Astrocyte (in vitro differentiated cells and primary cell): ENCODE measurements at places on chromosomes 1 and 21. TPM values are rescaled to one million over a fixed set of nuclear protein-coding genes. Genes with fewer than 3 reads are reported as not detected.

DNA sequence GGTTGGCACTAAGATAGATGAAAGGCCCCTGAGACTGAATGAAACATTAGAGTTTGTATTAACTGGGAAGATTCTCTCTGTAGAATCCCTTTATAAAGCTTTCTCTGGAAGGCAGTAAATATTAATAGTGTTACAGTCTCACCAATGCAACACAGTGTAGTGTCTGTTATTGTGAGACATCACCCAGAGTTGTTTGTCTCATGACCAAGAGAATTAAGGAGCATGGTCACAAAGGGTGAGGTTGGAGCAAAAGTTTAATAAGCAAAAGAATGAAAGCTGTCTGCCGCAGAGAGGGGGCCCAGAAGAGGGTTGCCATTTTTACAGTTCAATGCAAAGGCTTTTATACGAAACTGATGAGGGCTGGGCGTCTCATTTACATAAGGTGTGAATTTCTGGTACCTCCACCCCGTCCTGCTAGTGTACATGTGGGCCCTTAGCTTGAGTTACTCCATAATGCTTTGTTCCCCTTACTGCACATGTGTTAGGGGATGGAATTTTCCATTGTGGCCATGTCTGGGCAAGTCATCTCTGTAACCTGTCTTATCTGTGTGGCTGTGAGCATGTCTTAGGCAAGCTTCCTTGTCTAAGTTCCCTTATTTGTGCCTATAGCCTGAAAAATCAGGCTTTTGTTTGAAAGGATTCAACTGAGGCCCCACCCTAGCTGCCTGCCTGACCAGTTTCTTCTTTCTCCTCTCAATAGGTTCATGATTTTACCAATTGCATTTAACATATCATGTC is 184.1 kb downstream of the RASAL2 start:
- H3K27me3 ChIP-seq = no peaks in the 10 kb centered on the region
- no peak overlapping the region for H3K4me3 ChIP-seq
- H3K36me3 ChIP-seq = no peaks in the 10 kb centered on the region
- DNase-seq = peak; percentile 23

GRCh38 chr1:211551638-211552460 is 27.1 kb downstream of the SLC30A1 start:
- no peaks in the 10 kb centered on the region for H3K4me1 ChIP-seq
- H3K27ac ChIP-seq = no peak overlapping the region
- peak; percentile 79 for DNase-seq
- H3K36me3 ChIP-seq = no peaks in the 10 kb centered on the region
- H3K4me3 ChIP-seq = no peak overlapping the region

- DNase-seq = no peak
- H3K27ac ChIP-seq = no peak overlapping the region
- H3K4me3 ChIP-seq = peak overlapping the region; percentile 47
- no peaks in the 10 kb centered on the region for H3K36me3 ChIP-seq
These were observed 17.7 kb downstream of the RAP1GAP start for GRCh38 chr1:21651214-21652042.

DNA sequence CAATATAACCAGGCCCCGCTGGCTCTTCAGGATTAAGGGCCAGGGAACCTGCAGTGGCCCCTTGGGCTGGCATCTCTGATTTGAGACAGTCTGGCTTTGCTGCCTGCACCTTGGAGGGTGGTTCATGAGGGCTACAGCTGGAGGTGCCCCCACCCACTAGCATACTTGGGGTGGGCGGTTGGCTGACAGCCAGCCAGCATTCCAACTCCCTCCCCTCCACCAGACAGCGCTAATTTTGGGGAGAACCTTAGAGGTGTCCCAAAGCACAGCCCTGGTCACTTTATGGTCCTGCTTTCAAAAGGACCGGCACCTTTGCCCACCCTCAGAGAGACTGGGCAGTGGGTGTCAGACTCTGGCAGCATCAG is 180.7 kb upstream of the VAMP3 start:
- H3K36me3 ChIP-seq = no peaks in the 10 kb centered on the region
- H3K4me3 ChIP-seq = no peak overlapping the region
- H3K27ac ChIP-seq = no peak overlapping the region
- no peaks in the 10 kb centered on the region for H3K4me1 ChIP-seq
- H3K27me3 ChIP-seq = no peaks in the 10 kb centered on the region

- H3K27ac ChIP-seq = no peak overlapping the region
- H3K4me3 ChIP-seq = no peak overlapping the region
- no peaks in the 10 kb centered on the region for H3K36me3 ChIP-seq
- no peaks in the 10 kb centered on the region for H3K27me3 ChIP-seq
- no peaks in the 10 kb centered on the region for H3K4me1 ChIP-seq
These were observed 7.4 kb upstream of the ERICH3 start for GRCh38 chr1:74681001-74681400.

SFT2D2 gene
- 69.0 and 73.4 TPM in 2 replicates for total RNA-seq

PALMD gene
- total RNA-seq = 0.41 and 0.58 TPM in 2 replicates

GRCh38 chr1:235532360-235532759 is 28.1 kb upstream of the B3GALNT2 start:
- H3K4me3 ChIP-seq = no peak overlapping the region
- H3K36me3 ChIP-seq = no peaks in the 10 kb centered on the region
- peaks cover 8% of the 10 kb centered on the region for H3K4me1 ChIP-seq
- peak; percentile 38 for DNase-seq
- H3K27ac ChIP-seq = no peak overlapping the region

KCNE1 gene
- 0.43 and 0.73 TPM in 2 replicates for total RNA-seq

- H3K27ac ChIP-seq = peak overlapping the region; percentile 67
- peak overlapping the region; percentile 86 for H3K4me3 ChIP-seq
- H3K36me3 ChIP-seq = no peaks in the 10 kb centered on the region
- DNase-seq = no peak
These were observed 820 bp upstream of the TTF2 start for GRCh38 chr1:117059334-117059677.

DNA sequence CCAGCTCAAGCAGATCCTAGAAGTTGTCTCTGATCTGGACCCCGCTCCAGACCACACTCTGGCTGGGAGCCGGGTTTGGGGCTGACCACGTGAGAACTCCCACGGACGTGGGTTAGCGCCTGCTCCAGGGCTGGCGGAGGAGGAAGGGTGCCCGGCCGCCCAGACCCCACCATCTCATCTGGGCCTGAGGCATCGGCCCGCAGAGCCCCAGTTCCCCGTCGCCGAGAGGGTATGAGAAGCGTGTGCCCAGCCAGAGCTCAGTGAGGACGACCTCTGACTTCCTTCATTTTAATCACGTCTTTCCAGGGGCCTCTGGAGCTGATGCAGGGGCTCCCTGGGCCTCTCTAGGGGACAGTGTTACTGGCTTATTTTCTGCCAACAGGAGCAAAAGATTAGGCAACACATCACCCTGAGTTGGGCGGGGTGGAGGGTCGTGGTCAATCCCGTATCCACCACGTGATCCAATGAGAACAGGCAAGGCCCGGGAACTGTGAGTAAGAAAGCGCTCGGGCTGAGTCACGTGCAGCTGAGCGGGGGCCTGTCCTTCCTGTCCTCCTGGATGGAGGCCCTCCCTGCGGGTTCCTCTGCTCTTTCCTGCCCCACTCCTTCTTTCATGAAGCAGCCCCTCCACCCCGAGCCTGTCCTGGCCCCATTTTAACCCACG is 81.1 kb downstream of the SIK1 start:
- peak overlapping the region; percentile 51 for H3K27ac ChIP-seq
- no peaks in the 10 kb centered on the region for H3K36me3 ChIP-seq
- peaks cover 8% of the 10 kb centered on the region for H3K4me1 ChIP-seq
- no peak overlapping the region for H3K4me3 ChIP-seq
- DNase-seq = peak; percentile 59

DNA sequence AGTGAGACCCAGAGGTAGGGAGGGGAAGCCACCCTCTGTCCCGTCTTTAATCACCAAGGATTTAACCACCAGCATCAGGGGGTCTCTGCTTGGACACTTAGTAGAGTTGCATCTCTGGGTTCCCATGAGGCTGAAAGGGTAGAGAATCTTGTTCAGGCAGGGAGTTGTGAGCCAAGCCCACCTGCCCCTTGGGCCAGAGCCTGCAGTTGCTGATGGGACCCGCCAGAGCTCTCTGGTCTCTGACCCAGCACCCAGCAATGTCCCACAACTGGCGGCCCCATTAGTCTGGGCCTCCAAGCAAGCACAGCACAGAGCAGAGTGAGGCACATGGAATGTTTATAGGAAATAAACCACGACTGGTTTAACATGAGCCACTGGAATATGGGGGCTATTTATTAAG is 166.3 kb downstream of the TRIM33 start:
- peaks cover 10% of the 10 kb centered on the region for H3K4me1 ChIP-seq
- no peak for DNase-seq
- no peaks in the 10 kb centered on the region for H3K36me3 ChIP-seq
- H3K27ac ChIP-seq = no peak overlapping the region

- no peaks in the 10 kb centered on the region for H3K36me3 ChIP-seq
- no peak for DNase-seq
- no peak within 1 kb of the TSS for H3K4me3 ChIP-seq
- H3K27ac ChIP-seq = no peak within 1 kb of the TSS
- no peaks in the 10 kb centered on the region for H3K4me1 ChIP-seq
- peaks cover 7% of the 10 kb centered on the region for H3K27me3 ChIP-seq
These were observed at the start of gene GPR37L1 for GRCh38 chr1:202122639-202123335. Gene GPR37L1 (plus strand): TSS chr1:202122917. CDS start chr1:202122964, 47 bp downstream.

DNA sequence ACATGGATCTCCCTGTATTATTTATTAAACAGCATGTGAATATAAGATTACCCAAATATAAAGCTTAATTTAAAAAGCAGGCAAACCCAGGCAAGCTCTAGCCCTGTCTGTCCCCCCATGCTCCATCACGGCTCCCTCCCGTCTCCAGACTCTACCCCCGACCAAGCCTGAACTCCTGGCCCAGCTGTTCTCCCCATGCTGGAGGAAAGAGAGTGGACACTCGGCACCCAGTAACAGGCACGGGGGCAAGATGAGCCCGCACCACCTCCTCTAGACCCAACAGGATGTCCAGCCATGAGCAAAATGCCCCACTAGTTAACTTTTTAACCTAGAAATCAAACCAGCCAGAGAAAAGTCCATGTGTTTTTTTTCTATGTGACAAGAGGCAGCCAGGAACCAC is 19.3 kb downstream of the SLC19A1 start:
- no peak overlapping the region for H3K27ac ChIP-seq
- H3K36me3 ChIP-seq = peaks cover 3% of the 10 kb centered on the region
- H3K4me3 ChIP-seq = no peak overlapping the region
- H3K4me1 ChIP-seq = no peaks in the 10 kb centered on the region
- DNase-seq = no peak
- no peaks in the 10 kb centered on the region for H3K27me3 ChIP-seq

GRCh38 chr1:204286831-204287421 is 72.8 kb downstream of the PLEKHA6 start:
- no peaks in the 10 kb centered on the region for H3K36me3 ChIP-seq
- peaks cover 35% of the 10 kb centered on the region for H3K27me3 ChIP-seq
- H3K4me3 ChIP-seq = no peak overlapping the region
- H3K4me1 ChIP-seq = no peaks in the 10 kb centered on the region
- DNase-seq = no peak
- no peak overlapping the region for H3K27ac ChIP-seq

TAL1 gene
- total RNA-seq = 0.14 and 0.17 TPM in 2 replicates

DNA sequence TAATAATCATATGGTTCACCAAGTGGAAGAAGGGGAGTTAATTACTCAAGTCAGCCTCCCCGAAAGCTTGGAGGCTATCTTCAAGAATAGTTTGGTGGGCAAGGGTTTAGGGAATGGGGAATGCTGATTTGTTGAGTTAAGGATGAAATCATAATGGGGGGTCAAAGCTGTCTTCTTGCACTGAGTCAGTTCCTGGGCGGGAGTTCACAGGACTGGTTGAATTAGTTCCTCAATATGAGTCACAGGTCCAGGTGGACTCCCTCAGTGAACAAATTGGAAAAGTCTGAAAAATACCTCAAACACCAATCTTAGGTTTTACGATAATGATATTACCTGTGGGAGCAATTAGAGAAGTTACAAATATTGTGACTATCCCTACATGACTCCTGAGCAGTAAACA is 115.2 kb upstream of the COA6 start:
- no peaks in the 10 kb centered on the region for H3K27me3 ChIP-seq
- DNase-seq = no peak
- no peak overlapping the region for H3K4me3 ChIP-seq
- H3K4me1 ChIP-seq = no peaks in the 10 kb centered on the region

- DNase-seq = no peak
- peaks cover 2% of the 10 kb centered on the region for H3K27me3 ChIP-seq
- H3K36me3 ChIP-seq = no peaks in the 10 kb centered on the region
These were observed 368.5 kb downstream of the RPS6KC1 start for GRCh38 chr1:213419401-213420030.
